ENCODE measurements at places on chromosomes 7 and 10.

DNA sequence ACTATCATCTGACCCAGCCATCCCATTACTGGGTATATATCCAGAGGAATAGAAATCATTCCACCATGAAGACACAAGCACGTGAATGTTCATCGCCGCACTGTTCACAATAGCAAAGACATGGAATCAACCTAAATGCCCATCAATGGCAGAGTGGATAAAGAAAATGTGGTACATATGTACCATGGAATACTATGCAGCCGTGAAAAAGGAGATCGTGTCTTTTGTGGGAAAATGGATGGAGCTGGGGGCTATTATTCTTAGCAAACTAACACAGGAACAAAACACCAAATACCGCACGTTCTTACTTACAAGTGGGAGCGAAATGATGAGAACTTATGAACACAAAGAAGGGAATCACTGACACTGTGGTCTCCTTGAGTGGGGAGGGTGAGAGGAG lies 9.8 kb upstream of the KNDC1 start:
- no peak for DNase-seq

- DNase-seq: no peak
Observed at GRCh38 chr7:84058311-84059076, 136.1 kb downstream of the SEMA3A start.

DNA sequence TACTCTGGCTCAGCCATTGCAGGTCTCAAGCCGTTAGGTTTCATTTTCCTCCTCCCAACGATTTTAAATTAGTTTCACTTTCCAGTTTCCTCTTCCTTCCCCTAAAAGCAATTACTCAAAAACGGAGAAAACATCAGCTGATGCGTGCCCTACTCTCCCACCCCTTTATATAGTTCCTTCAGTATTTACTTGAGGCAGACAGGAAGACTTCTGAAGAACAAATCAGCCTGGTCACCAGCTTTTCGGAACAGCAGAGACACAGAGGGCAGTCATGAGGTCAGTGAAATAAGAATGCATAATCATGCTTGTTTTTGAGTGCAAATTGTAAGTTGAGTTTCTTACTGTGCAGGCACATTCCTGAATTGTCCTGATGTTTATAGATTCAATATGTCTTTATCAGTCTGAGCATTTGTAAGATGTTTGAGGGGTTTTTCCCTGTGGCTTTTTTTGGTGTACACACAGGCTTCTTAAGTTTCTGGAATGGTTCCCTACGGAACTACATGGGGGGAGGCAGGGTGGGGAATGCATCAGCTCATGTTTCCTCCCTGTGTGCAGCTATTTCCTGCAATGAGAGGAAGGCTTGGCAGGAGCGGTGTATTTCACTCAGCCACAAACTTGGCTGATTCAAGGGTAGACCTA lies at the start of gene IFIT3:
IFIT3 (plus strand) TSS at position 195 of the 639 bp plus-strand sequence; CDS start at position 272, 77 bp downstream.
- peak; percentile 54 for DNase-seq

DNA sequence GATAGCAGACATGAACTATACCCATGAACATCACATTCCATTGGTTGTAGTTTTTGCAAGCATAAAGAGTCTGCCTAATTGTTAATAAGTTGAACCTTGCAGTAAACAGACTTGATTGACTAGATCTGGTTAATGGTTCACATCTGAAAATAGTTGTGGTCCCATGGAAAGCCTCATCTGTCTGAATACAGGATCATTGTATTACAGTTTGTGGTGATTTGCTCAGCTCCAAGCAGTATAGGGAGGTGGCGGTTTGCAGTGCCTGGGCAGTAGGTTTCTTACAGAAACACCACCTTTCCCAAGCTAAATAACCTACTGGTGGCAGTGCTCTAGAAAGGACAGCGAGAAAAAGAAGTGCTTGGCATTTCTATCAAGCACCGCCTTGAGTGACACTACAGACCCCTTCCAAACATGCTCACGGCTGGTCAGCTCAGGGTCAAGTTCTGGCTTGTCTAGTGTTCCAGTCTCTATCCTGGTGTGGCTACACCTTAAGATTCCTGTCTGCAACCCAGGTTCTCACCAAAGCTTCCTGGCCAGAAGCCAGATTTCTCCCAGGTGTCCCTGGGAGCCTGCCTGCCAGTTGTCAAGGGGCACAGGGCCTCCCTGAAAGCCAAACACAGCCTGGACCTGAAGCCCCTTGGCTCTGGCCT lies 119.9 kb downstream of the FANK1 start:
- no peak for DNase-seq

DNA sequence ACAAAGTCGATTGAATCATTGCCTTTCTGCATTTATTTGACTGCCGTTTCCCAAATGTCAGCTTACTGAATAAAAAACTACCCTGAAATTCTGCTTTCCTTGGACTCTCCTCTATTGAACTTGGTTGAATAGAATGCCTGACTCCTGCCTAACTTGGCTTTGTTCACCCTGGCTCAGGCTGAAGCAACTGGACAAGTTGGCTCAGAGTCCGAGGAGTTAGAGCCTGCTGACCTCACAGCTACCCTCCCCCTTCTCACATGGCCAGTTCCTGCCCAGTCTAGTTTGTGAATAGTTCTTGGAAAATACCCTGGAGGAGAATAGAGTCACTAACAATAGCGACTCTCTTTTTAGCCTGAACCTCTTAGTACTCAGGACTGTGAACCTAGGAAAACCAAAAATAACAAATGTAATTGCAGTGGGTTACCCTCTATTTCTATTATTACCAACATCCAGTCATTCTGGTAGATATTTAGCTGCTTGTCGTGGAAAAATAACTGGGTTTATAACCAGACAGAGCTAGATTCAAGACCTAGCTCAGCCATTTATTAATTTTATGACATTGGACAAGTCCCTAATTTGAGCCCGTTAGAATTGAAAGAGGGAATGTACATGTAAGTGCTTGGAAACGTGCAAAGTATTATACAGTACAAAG lies 17.3 kb upstream of the NRBF2 start:
- peak; percentile 97 for DNase-seq

DNA sequence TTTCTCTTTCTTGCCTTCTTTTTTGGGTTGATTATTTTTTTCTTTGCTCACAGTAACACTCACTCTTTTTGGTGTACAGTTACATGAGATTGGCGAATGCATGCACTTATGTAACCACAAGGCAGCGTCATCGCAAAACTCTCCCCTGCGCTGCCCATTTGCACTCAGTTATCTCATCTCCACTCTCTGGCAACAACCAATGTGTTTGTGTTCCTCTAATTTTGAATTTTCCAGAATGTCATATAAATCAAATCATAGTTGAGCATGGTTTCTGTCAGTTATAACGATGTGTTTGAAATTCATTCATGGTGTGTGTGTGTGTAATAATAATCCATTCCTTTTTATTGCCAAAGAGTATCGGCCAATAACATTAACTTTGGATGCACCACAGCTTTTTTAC lies 23.0 kb upstream of the IGFBP3 start:
- no peak for DNase-seq

DNA sequence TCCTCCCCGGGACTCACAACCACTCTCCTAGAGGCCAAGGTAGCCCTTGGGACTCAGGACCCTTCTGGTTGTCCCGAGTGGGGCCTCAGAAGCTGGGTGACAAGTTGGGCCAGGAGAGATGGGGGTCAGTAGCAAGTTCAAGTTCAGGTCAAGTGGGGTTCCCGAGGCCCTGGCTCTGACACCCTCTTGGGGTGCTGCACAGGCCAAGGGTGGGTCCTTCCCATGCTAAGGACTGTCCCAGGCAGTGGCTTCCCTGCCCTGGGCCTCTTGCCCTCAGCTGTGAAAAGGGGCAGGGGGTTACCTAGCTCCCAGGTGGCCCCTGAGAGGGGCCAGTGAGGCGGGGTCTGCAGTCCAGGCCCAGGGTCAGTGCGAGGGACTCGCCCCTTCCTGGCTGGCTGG lies 115.4 kb upstream of the TNRC18 start:
- DNase-seq: no peak

DNA sequence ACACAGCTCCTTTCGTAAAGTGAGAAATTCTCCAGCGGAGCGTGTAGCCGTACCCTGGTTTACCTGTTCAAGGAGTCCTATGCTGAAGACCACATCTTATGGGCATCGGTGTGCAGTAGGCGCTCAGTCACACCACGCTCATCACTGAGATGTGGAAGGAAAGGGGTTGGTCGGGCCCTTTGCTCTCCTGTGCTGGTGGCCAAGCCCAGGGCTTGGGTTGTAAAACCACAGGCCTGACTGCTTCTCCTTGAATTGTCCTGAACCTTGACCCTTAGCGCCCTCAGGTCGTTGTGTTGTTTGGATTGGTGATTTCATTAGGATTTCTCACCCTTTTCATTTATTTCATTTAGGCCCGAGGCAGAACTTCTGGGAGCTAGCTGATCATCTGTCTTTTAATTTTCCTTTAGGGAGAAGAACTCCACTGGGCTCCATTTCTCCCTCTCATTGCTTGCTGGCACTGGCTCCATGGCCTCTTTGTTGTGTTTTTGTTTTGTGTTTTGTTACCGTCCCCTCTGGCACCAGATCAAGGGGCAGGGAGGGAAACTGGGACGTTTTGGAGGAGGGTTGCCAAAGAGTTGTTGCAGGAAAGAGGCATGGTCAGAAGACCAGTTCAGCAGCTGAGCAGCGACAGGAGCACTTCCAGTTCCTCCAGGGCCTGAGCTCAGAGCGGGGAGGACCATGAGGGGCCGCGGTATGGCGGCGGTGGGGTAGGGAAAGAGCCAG lies 511.4 kb upstream of the GALNT17 start:
- no peak for DNase-seq

- DNase-seq: peak; percentile 38
Observed at GRCh38 chr7:126608339-126608776, 644.4 kb downstream of the GRM8 start.

- peak; percentile 63 for DNase-seq
Observed at GRCh38 chr7:19772841-19773760, at the start of gene TMEM196. TMEM196 (minus strand) TSS chr7:19773617; CDS start chr7:19772696, 921 bp downstream.
